ENCODE measurements at places on chromosomes 4 and X.

- DNase-seq: no peak
Observed at GRCh38 chr4:16659079-16659478, 239.4 kb downstream of the LDB2 start.

- no peak for DNase-seq
Observed at GRCh38 chrX:48490661-48491060, 14.7 kb downstream of the FTSJ1 start.

DNA sequence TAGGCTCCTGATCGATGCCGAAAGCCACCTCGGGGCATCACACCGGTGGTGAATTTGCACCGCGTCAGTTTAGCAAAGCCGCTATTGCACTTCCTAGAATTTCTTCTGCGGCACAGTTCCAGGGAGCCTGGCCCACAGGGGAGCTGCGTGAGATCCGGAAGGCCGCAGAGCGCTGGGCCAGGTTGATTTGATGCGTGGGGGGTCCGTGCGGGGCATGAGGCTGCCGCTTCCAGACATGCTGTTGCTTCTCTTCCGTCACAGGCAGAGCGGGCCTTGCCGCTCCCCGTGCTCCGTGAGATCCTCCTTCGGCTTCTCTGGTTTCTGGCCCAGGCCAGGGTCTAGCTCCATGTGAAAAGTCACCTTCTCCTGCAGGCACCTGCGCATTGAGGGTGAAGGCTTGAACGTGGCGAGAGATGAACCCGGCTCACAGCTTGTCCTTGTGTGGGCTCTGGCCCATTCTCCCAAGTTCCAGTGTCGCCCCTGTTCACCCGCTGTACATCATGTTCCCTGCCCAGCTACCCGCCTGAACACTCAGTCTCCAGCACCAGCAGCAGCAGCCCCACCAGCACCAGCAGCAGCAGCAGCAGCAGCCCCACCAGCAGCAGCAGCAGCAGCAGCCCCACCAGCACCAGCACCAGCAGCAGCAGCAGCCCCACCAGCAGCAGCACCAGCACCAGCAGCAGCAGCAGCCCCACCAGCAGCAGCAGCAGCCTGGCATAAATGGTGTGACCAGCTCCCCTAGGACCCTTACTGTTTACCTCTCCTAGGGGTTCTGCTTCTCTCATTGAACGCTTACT lies 131.2 kb downstream of the TRIML1 start:
- no peak for DNase-seq

DNA sequence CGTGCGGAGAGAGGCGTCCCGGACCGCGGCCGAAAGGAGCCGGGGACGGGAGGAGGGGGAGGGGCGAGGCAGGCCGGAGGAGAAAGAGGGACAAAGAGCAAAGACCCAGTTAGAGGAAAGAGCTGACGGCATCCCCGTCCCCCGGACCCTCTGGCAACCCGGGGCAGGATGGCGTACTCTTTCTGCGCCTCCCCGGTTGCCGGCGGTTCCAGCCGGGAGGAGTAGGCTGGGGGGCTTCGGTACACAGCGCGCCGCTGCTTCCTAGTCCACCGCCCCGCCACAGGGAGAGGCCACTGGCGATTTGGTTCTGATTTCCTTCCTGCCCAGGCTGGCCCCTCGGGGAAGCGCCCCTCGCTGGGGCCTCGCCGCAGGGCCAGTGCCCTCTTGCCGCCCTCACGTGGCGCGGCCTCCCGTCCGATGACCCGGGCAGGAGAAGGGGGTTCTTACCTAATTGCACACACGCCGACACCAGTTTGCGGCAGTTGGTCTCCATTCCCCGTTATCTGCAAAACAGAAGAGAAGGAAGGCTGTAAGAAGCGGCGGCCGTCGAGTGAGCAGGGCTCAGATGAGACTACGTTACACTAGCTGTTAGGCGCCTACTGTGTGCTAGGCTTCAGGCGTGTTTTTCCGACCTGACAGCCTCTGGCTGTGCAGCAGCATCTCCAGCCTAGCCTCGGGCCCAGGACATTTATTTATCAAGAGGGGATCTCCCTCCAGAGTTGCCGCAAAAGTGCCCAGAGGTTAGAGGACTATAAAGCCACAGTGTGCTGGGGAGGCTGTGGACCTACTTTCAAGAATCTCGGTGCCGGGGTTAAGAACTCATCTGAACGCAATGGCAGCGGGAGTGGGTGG lies 9.9 kb upstream of the PITX2 start:
- DNase-seq: no peak

GRCh38 chr4:106659371-106659770 lies 290.8 kb upstream of the GIMD1 start:
- DNase-seq: no peak

- DNase-seq: no peak
Observed at GRCh38 chr4:146088690-146089089, 86.8 kb upstream of the LSM6 start.

All from SHP77 (cell line).